ENCODE measurements at places on chromosomes 12 and 14.

DNA sequence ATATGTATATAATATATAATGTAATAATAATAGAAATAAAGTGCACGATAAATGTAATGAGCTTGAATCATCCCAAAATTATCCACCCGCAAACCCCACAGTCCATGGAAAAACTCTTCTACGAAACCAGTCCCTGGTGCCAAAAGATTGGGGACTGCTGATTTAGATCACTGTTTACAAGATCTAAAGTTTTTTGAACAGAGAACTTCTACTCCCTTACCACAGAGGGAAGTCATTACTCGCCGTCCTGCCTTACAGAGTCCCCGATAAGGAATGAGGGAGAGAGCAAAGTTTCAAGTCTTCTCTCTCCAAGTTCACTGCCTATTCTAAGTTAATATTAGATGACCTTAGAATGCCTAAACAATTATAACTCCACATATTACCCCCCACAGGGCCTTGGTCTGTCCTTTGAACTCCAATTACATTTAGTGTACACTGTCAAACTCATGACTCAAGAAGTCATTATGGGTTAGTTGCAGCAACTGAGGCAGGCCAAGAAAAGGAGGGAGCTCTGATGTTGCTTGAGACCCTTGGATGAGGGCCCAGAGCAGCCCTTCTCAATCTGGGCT lies 21.8 kb upstream of the DHRS4 start:
- no peak for DNase-seq

DNA sequence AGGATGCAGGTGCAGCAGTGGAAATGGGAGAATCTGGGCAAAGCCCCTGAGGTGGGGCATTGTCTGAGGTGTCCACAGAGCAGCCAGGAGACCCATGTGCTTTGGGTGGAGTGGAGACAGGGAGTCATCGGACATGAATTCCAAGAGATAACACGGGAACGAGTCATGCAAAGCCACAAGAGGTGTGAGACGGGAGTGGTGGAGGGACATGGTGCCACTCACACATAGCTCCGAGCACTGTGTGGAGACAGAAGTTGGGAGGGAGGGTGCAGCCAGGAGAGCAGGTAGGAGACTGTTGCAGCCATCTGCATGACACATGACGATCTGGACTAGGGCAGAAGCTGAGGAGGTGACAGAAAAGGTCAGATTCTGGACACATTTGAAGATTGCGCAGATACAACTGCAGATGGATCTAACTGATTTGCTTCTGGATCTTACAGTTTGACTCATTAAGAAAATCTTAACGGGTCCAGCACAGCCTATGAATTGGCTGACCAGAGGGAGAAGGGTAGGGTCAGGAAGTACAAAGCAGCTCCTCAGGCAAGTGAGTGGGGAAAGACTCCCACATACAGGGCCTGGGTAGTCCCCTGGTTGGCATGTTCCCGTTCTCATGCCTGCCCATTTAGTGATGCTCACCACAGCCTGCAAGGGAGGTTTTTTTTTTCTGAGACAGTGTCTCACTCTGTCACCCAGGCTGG lies 379.8 kb downstream of the FUT8 start:
- no peak for DNase-seq

DNA sequence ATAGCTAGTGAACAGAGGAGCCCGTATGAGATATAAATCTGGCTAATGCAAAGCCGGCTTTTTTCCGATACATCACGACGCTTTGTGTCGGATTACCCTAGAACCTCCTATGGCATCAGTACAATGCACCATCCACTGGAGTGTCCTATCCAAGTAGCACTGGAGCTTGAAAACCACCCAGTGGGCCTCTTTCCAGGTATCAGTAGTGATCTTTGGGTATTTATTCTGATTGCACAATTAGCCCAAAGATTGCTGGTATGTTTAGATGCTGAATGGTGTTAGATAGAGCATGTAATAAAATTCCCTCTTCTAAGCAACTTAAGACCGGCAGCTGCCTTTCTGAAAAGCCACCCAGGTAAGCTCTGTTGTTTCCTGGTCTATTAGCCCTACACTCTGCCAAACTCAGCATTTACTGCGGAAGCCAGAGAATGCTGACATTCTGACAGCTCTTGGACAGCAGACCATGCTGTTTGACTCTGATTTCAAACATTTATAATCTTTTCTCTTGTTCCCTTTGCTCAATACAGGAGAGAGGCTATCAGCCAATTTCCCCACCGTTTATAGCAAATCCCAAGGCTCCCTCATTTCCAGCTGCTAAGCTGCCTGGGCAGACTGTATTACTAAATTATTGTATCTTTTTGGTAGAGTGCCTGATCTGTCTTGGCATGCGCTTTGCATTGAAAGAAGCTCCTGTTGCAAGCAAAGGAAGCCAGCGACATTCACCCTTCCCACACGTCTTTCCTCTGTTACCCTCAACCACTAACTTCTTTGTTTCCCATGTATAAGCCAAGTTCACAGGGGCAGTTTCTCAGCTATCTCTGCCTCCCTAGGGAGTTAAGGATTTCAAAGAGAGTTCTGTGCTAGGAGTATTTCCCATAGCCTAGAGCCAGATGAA lies 388.3 kb upstream of the GARIN6 start:
- no peak for DNase-seq

GRCh38 chr12:94074980-94075629 lies 73.3 kb upstream of the PLXNC1 start:
- no peak for DNase-seq

- DNase-seq: no peak
Measured at GRCh38 chr14:68918612-68919011, 60.5 kb downstream of the ACTN1 start.

DNA sequence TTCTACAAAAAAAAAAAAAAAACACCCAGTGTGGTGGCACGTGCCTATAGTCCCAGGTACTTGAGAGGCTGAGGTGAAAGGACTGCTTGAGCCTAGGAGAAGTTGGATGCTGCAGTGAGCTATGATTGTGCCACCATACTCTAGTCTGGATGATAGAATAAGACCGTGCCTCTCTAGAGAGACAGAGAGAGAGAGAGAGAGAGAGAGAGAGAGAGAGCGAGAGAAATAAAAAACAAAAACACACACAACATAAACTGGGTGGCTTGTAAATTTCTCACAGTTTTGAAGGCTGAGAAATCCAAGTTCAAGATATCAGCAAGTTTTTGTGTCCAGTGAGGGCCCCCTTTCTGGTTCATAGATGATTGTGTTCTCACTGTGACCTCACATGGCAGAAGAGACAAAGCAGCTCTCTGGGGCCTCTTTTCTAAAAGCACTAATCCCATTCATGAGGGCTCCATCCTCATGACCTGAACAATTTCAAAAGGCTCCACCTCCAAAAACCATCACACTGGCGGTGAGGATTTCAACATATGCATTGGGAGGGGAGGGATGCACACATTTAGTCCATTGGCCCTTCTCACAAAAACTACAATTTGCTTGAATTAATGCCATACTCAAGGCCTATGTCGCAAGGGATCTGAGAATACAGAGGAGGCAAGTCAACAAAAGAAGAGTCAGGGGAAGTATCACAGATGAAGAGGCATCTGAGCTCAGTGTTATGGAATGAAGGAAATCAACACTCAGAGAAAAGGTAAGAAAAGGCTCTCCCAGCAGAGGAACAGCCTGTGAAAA lies 94.9 kb downstream of the PPM1H start:
- DNase-seq: no peak

- DNase-seq: no peak
Measured at GRCh38 chr12:120998435-120998834, 17.9 kb downstream of the C12orf43 start.

DNA sequence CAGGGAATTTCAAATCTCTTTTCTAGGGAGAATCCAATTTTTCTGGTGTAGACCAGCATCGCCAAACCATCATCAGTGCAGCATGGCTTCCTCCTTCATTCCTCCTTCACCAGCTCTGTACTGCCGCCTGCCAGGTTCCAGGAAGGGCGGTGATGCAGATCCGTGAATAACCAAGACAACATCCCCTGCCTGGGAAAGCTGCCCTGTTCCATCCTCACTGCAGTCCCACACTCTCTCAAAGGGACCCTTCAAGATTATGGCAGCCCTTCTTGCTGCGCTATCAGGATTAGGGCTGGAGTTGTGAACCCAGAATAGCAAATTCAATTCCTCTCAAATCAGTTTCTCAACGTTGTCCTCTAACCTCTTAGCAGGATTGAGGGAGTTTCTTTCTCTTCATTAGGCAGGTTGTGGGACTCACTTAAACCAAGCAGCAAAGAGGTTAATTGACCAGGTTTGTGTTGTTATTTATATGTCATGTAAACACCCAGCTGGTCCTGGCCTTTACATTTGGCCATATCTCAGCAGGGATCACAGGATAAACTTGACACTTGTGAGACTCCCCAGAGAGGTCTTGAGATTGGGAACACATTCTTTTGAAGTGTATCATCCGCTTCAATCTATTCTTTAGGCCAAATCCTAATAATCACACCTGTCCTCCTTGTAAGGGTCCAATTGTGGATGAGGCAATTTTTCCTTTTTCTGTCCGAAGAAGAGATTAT lies 26.2 kb downstream of the TMEM30B start:
- DNase-seq: no peak

DNA sequence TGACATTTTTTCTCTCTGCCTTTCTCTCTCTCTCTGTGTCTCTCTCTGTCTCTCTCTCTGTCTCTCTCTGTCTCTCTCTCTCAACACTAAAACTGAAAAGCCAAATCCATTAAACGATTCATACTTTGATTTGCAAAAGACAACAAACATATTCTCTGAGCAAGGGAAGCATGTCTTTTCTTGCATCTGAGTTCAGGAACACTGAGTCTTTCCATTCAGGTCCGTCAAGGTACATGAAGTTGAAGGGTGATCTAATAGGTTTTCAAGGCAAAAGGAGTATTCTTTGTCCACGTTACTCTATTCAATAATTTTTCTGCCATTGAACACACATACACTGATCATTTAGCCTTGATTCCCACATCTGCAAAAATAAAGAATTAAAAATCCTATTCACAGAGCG lies 900.9 kb downstream of the BCL11B start:
- no peak for DNase-seq

- DNase-seq: no peak
Measured at GRCh38 chr12:16307856-16308475, 30.5 kb upstream of the SLC15A5 start.

GRCh38 chr12:4307593-4308333 lies 13.2 kb upstream of the TIGAR start:
- no peak for DNase-seq

DNA sequence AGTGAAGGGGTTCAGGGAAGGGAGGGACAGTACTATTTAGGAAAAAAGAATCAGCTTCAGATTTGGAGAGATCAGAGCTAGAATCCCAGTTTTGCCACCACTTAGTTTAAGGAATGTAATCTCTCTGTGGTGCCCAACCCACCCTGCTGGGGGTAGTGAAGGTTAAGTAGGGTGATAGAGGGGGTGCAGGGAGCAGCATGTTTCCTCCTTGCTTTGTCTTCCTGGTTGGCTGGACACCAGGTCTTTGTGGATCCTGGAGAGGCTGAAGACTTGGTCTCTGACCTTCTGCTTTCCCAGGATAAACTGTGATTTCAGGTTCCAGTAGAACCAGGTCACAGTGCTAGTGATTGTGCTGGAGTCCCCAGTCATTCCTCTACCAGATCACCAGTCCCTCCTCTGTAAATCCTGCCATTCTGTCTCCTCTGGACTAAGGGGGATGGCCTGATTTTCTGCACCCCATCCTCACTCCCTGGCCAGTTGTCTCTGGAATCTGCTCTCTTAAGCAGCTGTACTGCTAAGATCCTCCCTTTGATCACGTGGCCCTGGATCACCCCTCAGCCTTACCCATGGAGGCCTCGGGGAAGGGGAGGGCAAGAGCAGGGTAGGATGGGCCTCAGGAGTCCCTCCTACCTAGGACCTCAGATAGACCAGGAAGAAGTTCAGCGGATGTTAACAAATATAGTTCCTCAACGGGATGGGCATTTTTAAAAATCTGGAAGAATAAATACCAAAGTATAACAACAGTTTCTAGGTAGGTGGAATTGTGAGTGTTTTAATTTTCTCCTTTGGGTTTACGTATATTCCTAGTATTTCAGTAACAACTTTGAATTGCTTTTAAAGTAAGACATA lies 3.1 kb downstream of the MAP3K12 start:
- no peak for DNase-seq

- no peak for DNase-seq
Measured at GRCh38 chr14:54662491-54663133, 95.7 kb downstream of the SAMD4A start.

DNA sequence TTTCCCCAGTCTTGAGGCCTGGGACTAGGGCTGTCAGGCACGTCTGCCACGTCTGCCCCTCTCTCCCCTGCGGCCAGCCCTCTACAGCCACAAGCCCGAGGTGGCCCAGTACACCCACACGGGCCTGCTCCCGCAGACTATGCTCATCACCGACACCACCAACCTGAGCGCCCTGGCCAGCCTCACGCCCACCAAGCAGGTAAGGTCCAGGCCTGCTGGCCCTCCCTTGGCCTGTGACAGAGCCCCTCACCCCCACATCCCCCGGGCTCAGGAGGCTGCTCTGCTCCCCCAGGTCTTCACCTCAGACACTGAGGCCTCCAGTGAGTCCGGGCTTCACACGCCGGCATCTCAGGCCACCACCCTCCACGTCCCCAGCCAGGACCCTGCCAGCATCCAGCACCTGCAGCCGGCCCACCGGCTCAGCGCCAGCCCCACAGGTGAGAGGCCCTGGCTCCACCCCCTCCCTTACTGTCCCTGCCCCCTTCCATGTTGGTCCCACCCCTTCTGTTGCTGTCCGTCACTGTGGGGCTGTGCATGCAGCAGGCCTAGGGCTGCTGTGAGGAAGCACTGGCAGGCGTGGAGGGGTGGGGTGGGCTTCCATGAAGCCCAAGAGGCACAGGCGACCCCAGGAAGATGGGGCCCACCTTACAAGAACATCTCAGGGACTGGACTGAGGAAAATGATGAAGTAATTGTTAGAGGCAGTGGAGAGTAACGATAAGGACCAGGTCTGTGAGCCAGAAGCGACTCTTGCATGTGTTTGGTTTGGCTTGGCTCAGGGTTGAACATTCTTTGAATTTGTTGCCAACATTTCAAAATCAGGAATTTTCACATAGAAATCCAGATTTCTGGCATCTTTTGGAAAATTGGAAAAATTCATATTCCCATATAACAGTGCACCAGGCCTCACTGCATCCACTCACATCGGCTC lies 16.8 kb downstream of the C12orf43 start:
- DNase-seq: no peak

- no peak for DNase-seq
Measured at GRCh38 chr12:131189781-131190180, 236.1 kb downstream of the ADGRD1 start.

GRCh38 chr12:96526110-96526509 lies 36.7 kb downstream of the CFAP54 start:
- DNase-seq: no peak

GRCh38 chr12:109770104-109770860 lies 56.7 kb downstream of the FAM222A start:
- DNase-seq: no peak

GRCh38 chr14:74846968-74847665 lies 28.8 kb downstream of the PROX2 start:
- no peak for DNase-seq

DNA sequence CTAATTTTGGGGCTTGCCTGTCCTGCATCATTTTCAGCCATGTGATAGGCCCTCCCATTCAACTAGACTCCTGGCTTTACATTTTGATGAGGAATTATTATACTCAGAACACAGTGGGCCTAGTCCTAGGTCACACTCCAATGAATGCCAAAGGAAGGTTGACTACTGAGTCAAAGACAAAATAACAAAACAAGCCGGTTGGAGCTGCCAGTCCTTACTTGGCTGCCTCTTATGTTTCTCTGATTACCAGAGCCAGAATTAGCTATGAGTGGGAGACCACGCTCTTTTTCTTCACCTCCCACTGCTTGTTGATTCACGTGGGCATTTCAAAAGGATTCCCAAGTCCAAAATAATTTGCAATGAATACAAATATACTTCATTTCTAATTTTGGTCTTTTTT lies 78.1 kb upstream of the USP44 start:
- DNase-seq: no peak

- DNase-seq: no peak
Measured at GRCh38 chr14:71371711-71372396, 464.6 kb downstream of the PCNX1 start.

GRCh38 chr12:131913666-131914065 lies 15.4 kb upstream of the PUS1 start:
- DNase-seq: no peak

Data from stimulated activated CD4-positive, alpha-beta T cell treated with anti-CD3 and anti-CD28 coated beads, Interleukin-12 subunit alpha, Interleukin-12 subunit beta, amount 100 ng/mL, for 24 hours (primary cell).